Osteocyte (in vitro differentiated cells): ENCODE measurements at places on chromosomes 5 and 9. TPM values are rescaled to one million over a fixed set of nuclear protein-coding genes. Genes with fewer than 3 reads are reported as not detected.

- no peak for DNase-seq
Observed at GRCh38 chr9:134210908-134211810, 46.8 kb upstream of the RNU6ATAC start.

GRCh38 chr5:137582218-137582617 is 83.1 kb upstream of the SPOCK1 start:
- no peak for DNase-seq

DNA sequence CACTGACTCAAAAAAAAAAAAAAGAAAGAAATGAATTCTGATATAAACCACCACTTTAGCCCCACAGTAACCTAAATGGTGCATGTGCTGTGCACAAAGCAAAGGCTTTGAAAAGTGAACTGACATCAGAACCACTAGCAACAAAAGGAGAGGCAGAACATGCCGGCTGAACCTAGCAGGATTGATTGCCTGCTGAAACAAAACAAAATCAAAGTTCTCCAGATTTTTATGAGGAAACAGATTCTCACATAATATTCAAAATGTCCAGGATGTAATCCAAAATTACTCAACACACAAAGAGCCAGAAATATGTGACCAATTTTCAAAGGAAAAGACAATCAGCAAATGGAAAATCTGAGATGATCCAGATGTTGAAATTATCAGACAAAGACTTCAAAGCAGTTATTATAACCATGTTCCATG is 37.9 kb downstream of the UBTD2 start:
- no peak for DNase-seq

GRCh38 chr5:158275511-158275910 is 416.6 kb upstream of the CLINT1 start:
- no peak for DNase-seq

- no peak for DNase-seq
Observed at GRCh38 chr5:152505442-152506042, 100.5 kb upstream of the NMUR2 start.

DNA sequence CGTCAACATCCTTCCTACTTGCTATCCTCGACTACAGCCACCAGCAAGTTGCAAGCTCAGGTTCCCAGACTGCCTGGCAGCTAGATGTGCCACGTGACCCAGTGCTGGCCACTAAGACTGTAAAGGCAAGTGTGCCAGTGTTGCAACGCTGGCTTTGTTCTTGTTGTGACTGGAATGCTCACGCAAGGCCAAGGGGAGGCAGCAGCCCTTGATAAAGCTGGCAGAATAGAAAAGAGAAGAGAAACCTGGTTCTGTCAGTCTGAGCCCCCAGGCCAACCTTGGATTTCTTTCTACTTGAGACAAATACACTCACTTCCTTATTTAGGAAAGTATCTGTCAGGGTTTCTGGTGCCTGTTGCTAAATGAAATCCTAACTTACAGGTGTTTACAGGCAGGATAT is 113.0 kb downstream of the KLHL3 start:
- DNase-seq: peak; percentile 73

GRCh38 chr5:34534523-34535103 is 121.5 kb upstream of the RAI14 start:
- DNase-seq: no peak

- no peak for DNase-seq
Observed at GRCh38 chr5:109674596-109674995, 15.1 kb upstream of the MAN2A1 start.

DNA sequence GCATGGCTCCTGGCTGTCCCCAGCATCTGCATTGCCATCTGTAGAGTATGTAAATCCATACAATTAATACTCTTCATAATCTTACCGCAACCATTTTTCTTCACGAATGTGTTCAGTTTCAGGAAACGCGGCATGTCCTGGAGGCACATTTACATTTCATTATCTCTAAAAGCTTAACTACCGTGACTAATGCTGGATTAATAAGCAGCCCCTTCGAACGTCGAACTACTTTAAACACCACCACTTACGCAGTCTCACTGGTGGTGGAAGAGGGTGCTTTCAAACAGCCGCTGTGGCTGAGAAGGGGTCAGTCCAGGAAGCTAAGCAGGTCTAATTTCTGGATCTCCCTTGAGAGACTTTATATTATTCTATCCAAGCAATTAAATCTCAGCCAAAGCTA is 85.6 kb downstream of the C5orf15 start:
- DNase-seq: no peak

- no peak for DNase-seq
Observed at GRCh38 chr5:11387382-11387781, 516.9 kb downstream of the CTNND2 start.

The EXOSC3 gene
- 26.9 and 31.6 TPM in 2 replicates for total RNA-seq

The HMCN2 gene
- 0.05 TPM in 2 replicates for total RNA-seq

- DNase-seq: no peak
Observed at GRCh38 chr9:105510024-105510423, 47.9 kb upstream of the FKTN start.

The OSMR gene
- 33.1 and 34.4 TPM in 2 replicates for total RNA-seq

The NR4A3 gene
- 2.4 and 3.2 TPM in 2 replicates for total RNA-seq
